ENCODE measurements at places on chromosomes 2 and 18. TPM values are rescaled to one million over a fixed set of nuclear protein-coding genes. Genes with fewer than 3 reads are reported as not detected.

LRRC30 gene
- total RNA-seq, result not detected

ELOA2 gene
- not detected for total RNA-seq

- DNase-seq, result no peak
These were observed 54.9 kb downstream of the TET3 start for GRCh38 chr2:74039611-74040010.

DNA sequence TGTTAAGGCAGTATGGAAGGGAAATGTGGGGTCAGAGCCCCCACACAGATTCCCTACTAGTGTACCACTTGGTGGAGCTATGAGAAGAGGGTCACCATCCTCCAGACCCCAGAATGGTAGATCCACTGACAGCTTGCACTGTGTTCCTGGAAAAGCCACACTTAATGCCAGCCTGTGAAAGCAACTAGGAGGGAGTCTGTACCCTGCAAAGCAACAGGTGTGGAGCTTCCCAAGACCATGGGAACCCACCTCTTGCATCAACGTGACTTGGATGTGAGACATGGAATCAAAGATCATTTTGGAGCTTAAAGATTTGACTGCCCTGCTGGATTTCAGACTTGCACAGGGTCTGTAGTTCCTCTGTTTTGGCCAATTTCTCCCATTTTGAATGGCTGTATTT is 10.8 kb upstream of the SCN1A start:
- no peak for DNase-seq

BUB1 gene
- 37.5 TPM for total RNA-seq

- no peak for DNase-seq
These were observed 254.6 kb upstream of the ATP5MC3 start for GRCh38 chr2:175436076-175436475.

DNA sequence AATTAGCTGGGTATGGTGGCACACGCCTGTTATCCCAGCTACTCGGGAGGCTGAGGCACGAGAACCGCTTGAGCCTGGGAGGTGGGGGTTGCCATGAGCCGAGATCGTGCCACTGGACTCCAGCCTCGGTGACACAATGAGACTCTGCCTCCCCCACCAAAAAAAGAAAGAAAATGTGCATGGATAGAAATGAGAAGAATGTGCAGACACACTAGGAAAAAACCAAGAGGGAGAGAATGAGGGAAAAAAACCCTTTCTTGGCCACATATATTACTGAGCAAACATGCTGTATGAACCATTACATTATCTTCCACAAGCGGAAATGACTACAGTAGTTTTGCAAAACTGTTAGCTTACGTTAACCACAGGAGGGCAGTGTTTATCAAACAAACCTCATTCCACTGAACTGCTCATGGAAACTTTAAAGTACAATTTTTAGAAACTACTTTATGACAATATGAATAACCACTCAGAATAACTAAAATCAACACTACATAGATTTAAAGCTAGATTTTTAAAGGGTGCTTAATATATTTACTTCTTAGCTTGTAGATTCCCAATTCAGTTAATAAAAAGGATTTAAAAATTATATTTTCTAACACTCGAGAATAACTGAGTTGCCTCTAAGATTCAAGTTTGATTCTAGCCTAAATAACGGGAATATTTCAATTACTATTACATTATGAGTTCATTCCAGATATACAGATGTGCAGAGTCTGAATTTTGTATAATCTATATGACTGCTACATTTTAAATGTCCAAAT is 26.4 kb downstream of the ASXL2 start:
- peak; percentile 77 for DNase-seq

- no peak for DNase-seq
These were observed 484 bp upstream of the DARS1 start for GRCh38 chr2:135985826-135986393.

DNA sequence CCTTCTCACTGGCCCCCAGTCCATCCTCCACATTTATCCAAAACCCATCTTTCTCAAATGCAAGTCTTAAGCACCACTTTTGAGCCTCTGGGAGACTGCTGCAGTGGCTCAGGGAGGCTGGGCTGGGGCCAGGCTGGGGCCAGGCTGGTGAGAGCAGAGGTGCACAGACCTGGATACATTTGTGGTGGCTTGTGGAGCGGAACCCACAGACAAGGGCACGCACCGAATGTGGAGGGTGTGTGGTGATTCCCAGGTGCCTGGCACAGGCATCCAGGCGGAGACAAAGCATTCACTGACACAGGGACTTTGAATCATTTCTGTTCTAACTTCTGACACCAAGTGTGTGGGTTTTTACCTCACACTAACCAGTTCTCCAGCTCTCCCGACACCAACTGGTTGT is 42.2 kb upstream of the MGAT4A start:
- no peak for DNase-seq

TANK gene
- 52.2 TPM for total RNA-seq

DNA sequence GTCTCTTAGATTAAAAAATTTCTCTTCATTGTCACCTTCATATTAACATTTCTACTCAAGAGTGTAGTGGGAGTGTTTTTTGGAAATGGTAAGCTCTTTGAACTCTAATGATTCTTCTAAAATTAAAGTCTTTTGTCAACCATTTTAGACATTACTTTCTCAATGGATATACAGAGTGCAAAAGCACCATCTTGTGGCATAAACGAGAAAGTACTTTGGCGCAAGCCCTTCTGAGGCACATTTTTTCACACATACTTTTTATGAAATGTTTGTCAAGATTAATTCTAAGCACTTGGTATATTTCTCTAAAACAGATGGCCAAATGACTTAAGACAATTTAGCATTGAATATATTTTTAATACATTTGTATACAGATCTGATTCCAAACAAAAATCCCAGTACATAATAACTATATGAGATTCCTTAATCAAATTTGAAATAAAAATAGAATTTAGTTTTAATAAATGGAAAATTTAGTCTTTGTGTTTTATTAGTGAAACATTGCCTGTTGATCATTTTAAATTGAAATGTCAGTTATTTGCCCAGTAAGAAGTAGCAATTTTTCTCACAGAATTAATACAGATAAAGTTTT is 63.3 kb upstream of the GALNT5 start:
- DNase-seq, result peak; percentile 80

DNA sequence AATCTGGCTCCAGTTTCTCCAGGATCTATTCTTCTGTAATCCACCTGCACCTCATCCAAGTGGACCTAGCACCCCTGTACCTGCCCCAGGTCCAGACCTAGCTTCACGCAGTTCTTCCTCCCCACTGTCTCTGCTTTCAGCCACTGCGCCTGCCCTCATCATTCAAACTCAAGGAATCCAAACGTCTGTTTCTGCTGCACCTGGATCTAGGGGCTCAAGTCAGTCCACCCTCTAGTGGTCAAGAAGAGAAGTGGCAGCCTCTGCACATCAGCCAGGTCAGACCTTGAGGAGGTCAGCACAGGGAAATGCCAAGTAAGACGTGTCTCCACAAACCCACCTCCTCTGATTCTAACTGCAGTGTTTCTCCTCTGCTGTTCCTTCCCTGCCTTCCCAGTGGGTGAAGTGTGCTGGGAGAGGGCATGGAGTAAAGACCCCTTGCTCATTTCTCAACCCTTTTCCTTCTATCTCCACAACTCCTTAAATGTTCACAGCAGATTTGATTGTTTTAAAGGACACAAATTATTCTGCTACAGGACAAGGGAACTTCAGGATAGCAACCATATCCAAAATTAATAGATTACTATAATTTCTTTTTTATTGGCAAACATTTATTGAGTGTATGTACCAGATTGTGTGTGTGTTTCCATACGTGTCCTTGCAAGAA is 8.6 kb upstream of the RNF152 start:
- peak; percentile 40 for DNase-seq

DNA sequence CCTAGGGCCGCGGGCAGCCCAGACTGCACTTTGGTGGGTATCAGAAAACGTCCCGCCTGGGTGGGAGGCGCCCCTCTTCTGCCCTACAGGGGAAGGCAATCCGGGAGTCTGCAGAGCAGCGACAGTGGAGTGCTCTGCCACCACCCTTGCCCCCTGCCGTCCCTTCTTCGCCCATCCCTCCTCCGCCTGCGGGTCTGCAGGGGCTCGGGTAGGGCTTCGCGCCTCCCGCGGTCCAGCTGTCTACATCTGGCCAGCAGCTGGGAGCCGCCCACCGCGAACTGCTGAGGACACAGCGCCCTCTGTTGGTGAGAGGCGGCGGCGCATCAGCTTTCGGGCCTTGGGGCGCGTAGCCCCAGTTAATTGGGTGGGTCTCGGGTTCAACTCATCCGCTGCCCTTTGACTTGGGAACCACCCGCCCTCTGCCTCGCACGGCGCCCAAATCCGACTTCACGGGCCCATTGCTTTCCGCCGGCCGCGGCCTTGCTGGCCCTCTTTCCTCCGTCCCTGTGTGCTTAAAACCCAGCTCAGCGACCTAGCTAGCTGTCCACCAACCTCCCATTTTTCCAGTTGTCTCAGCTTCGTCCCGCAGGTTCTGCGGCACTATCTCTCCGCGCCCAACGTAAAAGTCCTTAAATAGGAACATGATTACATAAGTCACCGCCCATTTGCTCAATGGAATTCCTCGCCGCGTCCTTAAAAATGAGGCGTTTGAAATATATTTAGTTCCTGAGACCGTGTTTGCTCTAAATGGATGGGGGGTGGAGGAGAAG is 17.6 kb downstream of the WNT10A start:
- DNase-seq, result peak; percentile 76

- DNase-seq, result no peak
These were observed 108.1 kb upstream of the POU3F3 start for GRCh38 chr2:104745846-104746245.

MERTK gene
- 0.34 TPM for total RNA-seq

DNA sequence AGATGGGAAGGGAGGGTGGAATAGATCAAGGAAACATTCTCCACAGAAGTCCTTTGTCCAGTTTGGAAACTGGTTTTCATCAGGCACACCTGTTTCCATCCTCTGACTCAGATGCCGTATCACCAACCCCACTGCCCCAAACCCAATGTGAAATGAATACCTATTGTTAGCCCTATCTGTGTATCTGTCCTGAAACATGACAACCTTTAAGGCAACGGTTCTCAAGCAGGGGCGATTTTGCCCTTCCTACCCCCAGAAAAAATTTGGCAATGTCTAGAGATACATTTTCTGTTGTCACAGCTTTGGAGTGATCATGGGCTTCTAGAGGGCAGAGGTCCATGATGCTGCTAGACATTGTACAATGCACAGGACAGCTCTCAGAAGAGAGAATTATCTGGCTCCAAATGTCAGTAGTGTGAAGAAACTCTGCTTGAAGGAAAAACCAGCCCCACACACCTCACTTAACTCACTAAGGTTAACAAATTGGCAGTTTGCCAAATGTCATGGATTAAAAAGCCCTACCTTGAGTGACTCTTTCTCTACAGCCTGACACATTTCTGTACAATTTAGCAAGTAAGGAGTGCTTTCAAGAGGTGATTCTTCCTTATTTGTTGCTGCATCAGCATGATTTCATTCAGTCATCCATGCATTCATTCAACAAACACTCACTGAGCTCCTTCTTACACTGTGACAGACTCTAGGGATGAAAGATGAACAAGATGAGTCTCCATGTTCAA is 3.4 kb downstream of the SCTR start:
- peak; percentile 15 for DNase-seq

NAB1 gene
- total RNA-seq, result 28.6 TPM

- no peak for DNase-seq
These were observed 13.1 kb upstream of the GULP1 start for GRCh38 chr2:188278388-188279092.

DNA sequence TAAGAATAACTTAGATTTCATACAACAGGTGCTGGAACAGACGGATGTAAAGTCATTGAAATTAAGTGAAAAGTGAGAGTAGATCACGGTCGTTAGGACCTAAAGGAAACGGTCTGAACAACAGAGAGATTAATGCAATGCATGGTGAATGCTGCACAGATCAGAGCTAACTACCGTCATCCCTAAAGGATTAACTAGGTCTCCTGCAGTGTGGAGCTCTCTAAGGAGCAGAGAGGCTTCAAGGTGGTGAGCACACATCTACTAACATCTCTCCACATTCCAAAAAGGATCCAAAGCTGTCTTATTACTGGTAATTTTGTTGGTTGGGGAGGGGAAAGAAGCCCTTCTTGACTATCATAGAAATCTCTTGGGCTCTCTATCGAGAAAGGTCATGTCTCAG is 75.3 kb downstream of the CABYR start:
- no peak for DNase-seq
